WTC11 (cell line): ENCODE measurements at places on chromosomes 11 and 22. TPM values are rescaled to one million over a fixed set of nuclear protein-coding genes. Genes with fewer than 3 reads are reported as not detected.

GRCh38 chr11:66768088-66768521 lies 39.1 kb upstream of the SPTBN2 start:
- H3K4me1 ChIP-seq, result no peaks in the 10 kb centered on the region
- no peak overlapping the region for H3K4me3 ChIP-seq
- H3K36me3 ChIP-seq, result no peaks in the 10 kb centered on the region
- DNase-seq, result no peak
- H3K27me3 ChIP-seq, result no peaks in the 10 kb centered on the region
- peak overlapping the region; percentile 37; the same call in 1 of the 2 replicates for H3K27ac ChIP-seq

DNA sequence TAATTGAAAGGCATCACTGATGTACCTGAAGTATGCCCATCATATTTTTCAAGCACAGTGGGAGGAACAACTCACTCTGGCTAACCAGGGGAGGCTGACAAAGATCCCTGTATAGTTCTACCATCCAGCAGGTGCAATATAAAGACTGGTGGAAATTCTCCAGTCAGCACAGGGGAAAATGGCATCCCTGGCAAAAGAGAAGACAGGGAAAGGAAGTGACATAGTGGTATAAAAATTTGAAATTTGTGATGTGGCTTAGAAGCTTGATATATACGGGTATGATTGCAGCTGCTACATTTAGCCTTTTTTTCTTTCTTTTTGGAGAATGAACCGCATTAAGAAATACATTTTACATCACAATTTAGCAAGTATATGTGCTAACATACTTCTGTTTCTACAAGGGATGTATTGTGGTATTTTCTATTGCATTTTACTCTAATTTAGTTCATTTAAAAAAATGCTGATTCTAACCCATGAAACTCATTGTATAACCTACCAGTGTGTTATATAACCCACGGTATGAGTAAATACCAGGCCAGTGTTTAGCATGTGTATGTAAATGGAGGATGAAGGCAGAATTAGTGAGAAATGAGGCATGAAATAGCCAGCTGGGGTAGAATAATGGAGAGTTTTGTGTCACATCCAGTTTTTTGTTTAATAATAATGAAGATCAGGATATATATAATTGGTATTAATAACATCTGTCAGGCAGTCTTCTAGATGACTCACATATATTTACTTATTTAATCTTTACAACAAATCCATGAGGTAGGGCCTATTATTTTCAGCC lies 186.1 kb downstream of the ARHGAP42 start:
- H3K27me3 ChIP-seq, result no peaks in the 10 kb centered on the region
- H3K4me1 ChIP-seq, result peaks cover 65% of the 10 kb centered on the region

GRCh38 chr11:62341588-62341987 lies 4.3 kb downstream of the ASRGL1 start:
- no peak overlapping the region for H3K27ac ChIP-seq
- peaks cover 17% of the 10 kb centered on the region for H3K36me3 ChIP-seq

- H3K27me3 ChIP-seq, result no peaks in the 10 kb centered on the region
- no peak overlapping the region for H3K27ac ChIP-seq
- no peaks in the 10 kb centered on the region for H3K36me3 ChIP-seq
- DNase-seq, result no peak
- peak overlapping the region; percentile 27 for H3K4me3 ChIP-seq
Measured at GRCh38 chr11:116275635-116276034, 497.2 kb downstream of the BUD13 start.

The CNIH2 gene
- 12.2 to 12.9 TPM (median 12.2 TPM) in 3 replicates for total RNA-seq

DNA sequence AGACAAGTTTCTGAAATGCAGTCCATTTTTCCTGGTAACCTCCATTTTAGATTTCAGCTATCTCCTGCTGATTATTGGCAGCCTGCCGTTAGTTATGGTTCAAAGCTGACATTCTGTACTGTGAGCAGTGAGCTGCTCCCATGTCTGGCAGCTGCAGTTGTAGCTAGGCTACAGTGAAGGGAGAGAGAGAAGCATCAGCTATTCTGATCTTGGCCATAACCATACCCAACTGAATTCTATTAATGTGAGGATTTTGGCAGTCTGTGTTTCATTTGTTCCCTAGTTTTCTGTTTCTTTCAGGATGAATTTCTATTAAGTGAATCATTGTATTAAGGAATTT lies 33.4 kb downstream of the SIK2 start:
- H3K4me3 ChIP-seq, result no peak overlapping the region
- no peaks in the 10 kb centered on the region for H3K27me3 ChIP-seq
- no peak overlapping the region for H3K27ac ChIP-seq
- H3K36me3 ChIP-seq, result no peaks in the 10 kb centered on the region

GRCh38 chr11:69314555-69314954 lies 20.6 kb downstream of the MYEOV start:
- no peak overlapping the region for H3K27ac ChIP-seq
- no peak for DNase-seq
- H3K27me3 ChIP-seq, result no peaks in the 10 kb centered on the region
- no peaks in the 10 kb centered on the region for H3K36me3 ChIP-seq

DNA sequence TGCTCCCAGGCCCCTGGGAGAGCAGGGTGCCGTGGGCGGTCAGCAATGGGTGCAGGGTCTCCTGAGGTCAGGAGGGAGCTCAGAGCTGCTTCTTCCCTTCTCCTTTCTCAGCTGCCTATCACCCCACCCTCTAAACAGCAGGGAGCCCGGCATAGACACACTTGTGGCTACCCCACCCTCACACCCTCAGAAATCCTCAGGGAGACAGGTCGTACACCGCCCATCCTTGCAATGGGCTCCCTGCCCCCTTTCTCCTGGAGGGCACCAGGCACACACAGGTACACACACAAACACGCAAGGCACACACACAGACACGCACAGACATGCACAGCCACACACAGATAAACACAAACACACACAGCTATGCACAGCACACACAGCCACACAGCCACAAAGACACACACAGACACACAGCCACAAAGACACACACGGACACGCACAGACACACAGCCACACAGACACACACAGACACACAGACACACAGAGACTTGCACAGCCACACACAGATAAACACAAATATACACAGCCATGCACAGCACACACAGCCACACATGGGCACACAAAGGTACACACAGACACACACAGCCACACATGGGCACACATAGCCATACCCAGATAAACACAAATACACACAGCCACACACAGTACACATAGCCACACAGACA lies 44.9 kb upstream of the TH start:
- H3K4me1 ChIP-seq, result peaks cover 22% of the 10 kb centered on the region
- H3K36me3 ChIP-seq, result peaks cover 5% of the 10 kb centered on the region; the same call in 1 of the 2 replicates
- peaks cover 56% of the 10 kb centered on the region for H3K27me3 ChIP-seq

GRCh38 chr11:120095516-120095915 lies 42.4 kb downstream of the TRIM29 start:
- no peak overlapping the region for H3K4me3 ChIP-seq
- H3K36me3 ChIP-seq, result no peaks in the 10 kb centered on the region

GRCh38 chr11:17807034-17807433 lies 72.5 kb downstream of the KCNC1 start:
- no peak overlapping the region for H3K27ac ChIP-seq
- H3K36me3 ChIP-seq, result no peaks in the 10 kb centered on the region
- H3K4me1 ChIP-seq, result peaks cover 14% of the 10 kb centered on the region
- H3K27me3 ChIP-seq, result no peaks in the 10 kb centered on the region; the same call in 1 of the 2 replicates
- DNase-seq, result no peak

- H3K4me3 ChIP-seq, result no peak overlapping the region
- no peak for DNase-seq
- peaks cover 28% of the 10 kb centered on the region for H3K4me1 ChIP-seq
- peaks cover 3% of the 10 kb centered on the region; the same call in 1 of the 2 replicates for H3K27me3 ChIP-seq
- H3K27ac ChIP-seq, result no peak overlapping the region
Measured at GRCh38 chr11:35564245-35564595, 38.8 kb upstream of the PAMR1 start.

The APOBEC3B gene
- total RNA-seq, result 4.0 to 7.5 TPM (median 6.4 TPM) in 3 replicates

- H3K36me3 ChIP-seq, result peaks cover 7% of the 10 kb centered on the region
- peaks cover 27% of the 10 kb centered on the region for H3K4me1 ChIP-seq
- DNase-seq, result no peak
- peak overlapping the region; percentile 60; the same call in 1 of the 2 replicates for H3K27ac ChIP-seq
Measured at GRCh38 chr11:92828556-92828955, 140.9 kb upstream of the MTNR1B start.

DNA sequence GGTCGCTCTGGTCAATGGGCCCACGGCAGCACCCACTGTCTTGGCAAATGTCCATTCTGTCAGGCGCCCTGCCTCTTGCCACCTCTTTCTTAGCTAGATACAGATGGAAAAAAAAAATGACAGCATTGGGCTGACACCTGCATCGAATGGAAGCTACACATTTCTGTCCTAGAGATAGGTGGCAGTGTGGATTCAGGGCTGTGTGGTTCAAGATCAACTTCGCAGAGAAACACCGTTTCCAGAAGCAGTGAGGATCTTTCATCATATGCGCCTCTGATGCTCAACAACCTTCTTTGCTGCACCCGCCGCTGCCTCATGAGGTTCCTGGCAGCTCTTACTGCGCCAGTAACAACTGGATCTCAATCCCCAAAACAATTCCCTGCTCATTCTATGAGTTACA lies 236.3 kb downstream of the KIRREL3 start:
- no peaks in the 10 kb centered on the region; the same call in 1 of the 2 replicates for H3K27me3 ChIP-seq
- no peak overlapping the region for H3K27ac ChIP-seq
- DNase-seq, result no peak

DNA sequence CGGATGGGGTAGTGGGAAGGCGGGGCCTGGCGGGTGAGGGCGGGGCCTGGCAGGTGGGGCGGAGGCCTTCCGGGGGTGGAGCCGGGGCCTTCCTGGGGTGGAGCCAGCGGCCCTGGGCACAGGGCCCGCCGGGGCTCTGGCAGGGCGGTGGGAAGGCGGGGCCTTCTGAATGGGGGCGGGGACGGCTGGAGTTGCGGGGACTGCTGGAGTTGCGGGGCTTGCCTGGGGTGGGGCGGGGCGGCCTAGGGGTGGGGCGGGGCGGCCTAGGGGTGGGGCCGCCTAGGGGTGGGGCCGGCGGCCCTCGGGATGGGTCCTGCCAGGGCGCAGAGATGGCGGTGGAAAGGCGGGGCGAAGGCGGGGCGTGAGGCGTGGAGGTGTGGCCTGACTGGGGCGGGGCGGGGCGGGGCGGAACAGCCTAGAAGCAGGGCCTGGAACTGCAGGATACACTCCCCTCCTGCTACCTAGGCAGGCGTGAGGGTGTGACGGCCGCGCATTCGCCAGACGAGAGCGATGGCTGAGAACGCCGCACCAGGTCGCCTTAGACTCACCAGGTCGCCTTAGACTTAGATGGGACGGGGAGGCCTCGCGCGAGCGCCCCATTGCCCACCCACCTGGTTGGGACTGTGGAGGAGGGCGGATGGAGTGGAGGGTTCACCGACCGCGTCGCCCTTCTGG lies 19.3 kb downstream of the RRP7A start:
- DNase-seq, result peak; percentile 97
- H3K27me3 ChIP-seq, result no peaks in the 10 kb centered on the region
- H3K27ac ChIP-seq, result no peak overlapping the region
- no peaks in the 10 kb centered on the region for H3K36me3 ChIP-seq
- H3K4me1 ChIP-seq, result peaks cover 29% of the 10 kb centered on the region

The CCDC85B gene
- total RNA-seq, result 52.7 to 55.3 TPM (median 53.0 TPM) in 3 replicates

The TMEM138 gene
- 34.0 to 39.0 TPM (median 38.8 TPM) in 3 replicates for total RNA-seq
